Activated CD4-positive, alpha-beta memory T cell treated with anti-CD3 and anti-CD28 coated beads, Interleukin-2, amount 10 ng/mL, durations not matched to agents 7 days and 5 days (primary cell): ENCODE measurements at places on chromosomes 4 and X. TPM values are rescaled to one million over a fixed set of nuclear protein-coding genes. Genes with fewer than 3 reads are reported as not detected.
A peak's percentile ranks its signal among the peaks of the same experiment; 100 is the strongest.

DNA sequence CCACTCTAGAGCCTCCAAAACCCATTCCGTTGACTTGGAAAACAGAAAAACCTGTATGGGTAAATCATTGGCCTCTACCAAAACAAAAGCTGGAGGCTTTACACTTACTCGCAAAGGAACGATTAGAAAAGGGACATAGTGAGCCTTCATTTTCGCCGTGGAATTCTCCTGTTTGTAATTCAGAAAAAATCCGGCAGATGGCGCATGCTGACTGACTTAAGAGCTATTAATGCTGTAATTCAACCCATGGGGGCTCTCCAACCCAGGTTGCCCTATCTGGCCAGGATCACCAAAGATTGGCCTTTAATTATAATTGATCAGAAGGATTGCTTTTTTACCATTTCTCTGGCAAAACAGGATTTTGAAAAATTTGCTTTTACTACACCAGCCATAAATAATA is 60.8 kb downstream of the ZNF732 start:
- DNase-seq: peak; percentile 50

- no peak for DNase-seq
These were observed 48.6 kb downstream of the DCLK2 start for GRCh38 chr4:150126864-150127203.

GRCh38 chr4:73341454-73341853 is 62.6 kb upstream of the ALB start:
- DNase-seq: no peak

GRCh38 chrX:130263016-130263415 is 5.7 kb downstream of the ZNF280C start:
- no peak for DNase-seq

- DNase-seq: peak; percentile 18
These were observed 104.1 kb downstream of the PHOX2B start for GRCh38 chr4:41644288-41644914.

DNA sequence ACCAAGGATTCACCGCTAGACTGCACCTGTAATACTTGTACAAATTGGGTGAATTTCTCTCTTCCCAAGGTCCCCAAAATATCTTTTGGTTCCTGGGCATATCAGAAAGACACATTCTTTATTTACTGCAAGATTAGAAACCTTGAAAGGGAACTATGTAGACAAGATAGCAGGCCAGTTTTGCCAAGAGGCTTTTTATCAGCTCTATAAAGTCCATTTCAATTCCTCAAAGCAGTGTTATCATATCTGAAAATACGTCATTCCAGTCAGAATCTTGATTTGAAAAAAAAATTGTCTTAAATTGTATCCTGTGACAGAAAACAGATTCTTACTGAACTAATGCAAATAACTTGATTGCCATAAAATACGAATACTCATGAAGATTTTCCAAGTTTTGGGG is 37.0 kb upstream of the NSG1 start:
- DNase-seq: no peak

DNA sequence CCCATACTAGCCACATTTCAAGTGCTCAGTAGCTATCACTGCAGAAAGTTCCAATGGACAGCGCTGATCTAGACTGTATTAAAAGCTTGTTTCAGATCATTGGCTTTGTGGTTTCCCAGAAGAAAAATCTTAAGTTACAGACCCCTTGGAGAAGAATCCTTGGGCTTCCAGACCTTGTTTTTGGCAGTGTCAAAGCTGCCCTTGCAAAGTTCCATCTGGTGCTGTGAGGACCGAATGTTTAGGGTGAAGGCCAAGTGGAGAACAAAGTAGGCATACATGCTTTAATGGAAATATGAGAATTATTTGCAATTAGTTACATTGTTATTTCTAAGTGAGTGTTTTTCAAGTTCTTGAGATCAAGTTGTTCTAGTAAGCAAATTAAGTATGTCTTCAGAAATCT is 144.7 kb downstream of the FRMPD4 start:
- no peak for DNase-seq

DNA sequence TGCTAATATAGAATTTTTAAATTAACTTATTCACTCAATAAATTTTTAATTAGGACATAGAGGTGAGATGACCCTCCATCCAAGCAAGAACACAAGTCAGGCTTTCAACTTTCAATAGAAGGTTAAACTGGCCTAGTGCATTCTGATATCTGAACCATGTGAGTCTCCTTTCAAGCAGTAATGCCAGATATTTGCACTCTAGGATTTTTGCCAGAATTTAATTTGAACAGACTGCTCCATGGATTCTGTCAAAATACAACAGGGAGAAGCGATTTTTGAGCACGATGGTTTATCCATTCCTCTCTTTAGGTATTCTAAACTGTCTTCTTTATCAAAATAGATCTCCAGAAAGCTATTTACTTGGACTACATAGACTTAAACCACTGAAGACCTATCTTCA is 72.0 kb upstream of the DCLK2 start:
- DNase-seq: no peak

DNA sequence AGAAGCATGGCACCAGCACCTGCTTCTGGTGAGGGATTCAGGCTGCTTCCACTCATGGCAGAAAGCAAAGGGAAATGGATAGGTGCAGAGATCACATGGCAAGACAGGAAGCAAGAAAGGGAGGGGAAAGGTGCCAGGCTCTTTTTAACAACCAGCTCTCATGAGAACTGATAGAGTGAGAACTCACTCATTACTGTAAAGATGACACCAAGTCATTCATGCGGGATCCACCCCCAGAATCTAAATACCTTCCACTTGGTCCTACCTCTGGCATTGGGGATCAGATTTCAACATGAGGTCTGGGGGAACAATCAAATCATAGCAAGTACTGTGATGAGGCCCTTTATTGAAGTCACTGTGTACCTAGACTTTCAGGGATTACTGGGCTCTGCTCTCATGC is 72.0 kb upstream of the PRDM5 start:
- DNase-seq: no peak

DNA sequence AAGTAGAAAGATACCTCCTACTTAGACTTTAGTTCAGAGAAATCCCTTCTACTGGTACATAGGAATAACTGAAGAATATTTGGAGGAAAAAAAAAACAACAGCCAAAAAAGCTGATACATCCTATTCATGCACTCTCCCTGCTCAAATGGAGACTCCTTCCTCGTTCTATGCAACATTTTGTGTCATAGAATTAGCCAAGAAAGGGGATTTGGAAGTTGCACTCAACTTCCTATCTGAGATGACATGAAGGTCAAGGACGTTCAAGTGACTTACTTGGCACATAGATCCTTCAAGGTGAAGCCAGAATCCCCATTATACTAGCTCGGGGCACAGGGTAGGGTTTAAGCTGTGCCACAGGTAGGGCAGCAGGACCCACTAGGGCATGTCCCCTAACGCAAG is 56.2 kb upstream of the S100G start:
- DNase-seq: no peak

DNA sequence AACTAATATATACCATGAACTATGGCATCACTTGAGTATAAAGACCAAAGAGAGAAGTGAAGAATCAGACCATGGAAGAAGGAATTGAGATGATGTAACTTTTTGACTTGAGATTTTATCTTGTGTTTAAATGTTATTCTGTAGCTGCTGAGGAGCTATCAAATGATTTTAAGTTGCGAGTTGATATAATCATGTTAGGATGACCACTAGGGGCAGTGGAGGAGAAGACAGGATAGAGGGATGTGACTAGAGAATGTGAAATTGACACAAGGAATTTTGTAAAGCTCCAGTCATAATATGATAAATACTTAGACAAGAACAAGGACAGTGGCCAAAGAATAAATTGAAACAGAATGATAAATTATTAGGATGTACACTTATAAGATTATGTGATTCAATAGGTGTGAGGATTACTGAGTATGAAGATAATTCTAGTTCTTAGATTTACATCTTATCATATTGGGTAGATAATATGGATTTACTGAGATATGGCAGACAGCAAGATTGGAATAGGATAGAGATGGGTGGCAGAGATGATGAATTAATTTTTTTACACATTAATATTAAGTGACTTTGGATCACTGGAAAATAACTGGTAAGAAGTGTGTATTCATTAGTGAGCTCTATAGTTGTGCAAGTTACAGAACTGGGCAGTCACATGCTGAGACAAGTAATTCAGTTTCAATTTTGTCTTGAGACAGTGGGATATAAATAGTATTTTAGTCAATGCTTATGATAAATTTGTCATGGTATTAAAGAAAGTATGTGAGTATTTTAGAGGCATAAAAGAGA is 816.0 kb upstream of the PCDH10 start:
- DNase-seq: no peak

DNA sequence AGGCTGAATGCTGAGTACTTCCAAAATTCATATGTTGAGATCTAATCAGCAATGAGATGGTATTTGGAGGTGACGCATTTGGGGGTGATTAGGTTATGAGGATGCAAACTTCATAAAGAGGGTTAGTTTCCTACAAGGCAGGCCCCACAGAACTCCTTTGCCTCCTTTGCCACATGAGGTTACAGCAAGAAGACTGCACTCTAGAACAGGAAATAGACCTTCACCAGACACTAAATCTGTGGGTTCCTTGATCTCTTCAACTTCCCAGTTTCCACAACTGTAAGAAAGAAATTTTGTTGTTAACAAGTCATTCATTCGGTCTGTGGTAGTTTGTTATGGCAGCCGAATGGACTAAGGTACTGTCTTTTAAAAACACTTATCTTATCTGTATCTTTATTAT is 681.9 kb upstream of the HS3ST1 start:
- DNase-seq: no peak

GRCh38 chr4:170400361-170400760 is 310.6 kb upstream of the AADAT start:
- no peak for DNase-seq

GRCh38 chr4:8120501-8120900 is 38.1 kb downstream of the ABLIM2 start:
- no peak for DNase-seq

- no peak for DNase-seq
These were observed 73.6 kb downstream of the GABRB1 start for GRCh38 chr4:47104986-47105385.

- no peak for DNase-seq
These were observed 16.4 kb upstream of the HSFX1 start for GRCh38 chrX:149757206-149758067.

- DNase-seq: no peak
These were observed 356.0 kb upstream of the TEX13C start for GRCh38 chrX:124963717-124964116.

DNA sequence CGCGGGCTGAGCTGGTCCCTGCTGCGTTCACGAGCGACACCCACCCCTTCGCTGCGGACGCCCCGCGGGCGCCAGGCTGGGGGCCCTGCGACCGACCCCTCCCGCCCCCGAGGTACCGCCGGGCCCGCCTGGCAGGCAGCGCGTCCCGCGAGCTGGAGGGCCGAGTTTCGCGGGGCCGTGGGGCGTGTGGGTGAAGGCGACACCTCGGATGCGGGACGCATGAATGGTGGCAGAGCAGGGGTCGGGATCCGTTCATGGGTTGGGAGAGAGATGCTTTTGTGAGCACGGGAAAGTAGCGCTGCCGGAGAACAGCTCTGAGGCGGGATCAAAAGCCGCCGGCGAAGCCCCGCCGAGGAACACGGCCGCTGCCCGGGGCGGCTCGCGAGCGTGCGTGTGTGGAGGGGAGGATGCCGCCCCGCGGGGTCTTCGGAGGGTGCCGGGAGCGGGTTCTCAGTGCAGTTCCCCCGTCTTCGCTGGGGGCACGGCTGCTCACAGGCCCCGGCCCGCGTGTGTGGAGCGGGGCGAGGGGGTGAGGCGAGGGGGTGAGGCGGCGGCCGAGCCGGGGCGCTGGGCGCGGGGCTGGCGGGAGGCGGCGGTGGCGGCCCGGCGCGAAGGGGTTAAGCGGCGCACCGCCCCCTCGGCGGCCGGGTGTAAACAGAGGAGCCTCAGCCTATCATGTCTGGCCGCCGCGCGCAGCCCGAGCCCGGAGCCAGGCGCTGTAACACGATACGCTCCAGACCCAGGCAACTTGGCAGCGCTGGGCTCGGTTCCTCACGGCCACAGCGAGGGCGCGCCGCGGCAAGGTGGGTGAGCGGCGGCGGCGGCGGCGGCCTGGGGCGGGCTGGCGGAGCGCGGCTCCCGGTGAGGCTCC is 205.3 kb downstream of the TENM3 start:
- DNase-seq: peak; percentile 24

GRCh38 chr4:149062997-149063396 is 620.8 kb upstream of the NR3C2 start:
- no peak for DNase-seq

GRCh38 chr4:143625632-143626031 is 74.8 kb downstream of the FREM3 start:
- no peak for DNase-seq

GRCh38 chr4:16969696-16970135 is 71.3 kb upstream of the LDB2 start:
- DNase-seq: no peak

DNA sequence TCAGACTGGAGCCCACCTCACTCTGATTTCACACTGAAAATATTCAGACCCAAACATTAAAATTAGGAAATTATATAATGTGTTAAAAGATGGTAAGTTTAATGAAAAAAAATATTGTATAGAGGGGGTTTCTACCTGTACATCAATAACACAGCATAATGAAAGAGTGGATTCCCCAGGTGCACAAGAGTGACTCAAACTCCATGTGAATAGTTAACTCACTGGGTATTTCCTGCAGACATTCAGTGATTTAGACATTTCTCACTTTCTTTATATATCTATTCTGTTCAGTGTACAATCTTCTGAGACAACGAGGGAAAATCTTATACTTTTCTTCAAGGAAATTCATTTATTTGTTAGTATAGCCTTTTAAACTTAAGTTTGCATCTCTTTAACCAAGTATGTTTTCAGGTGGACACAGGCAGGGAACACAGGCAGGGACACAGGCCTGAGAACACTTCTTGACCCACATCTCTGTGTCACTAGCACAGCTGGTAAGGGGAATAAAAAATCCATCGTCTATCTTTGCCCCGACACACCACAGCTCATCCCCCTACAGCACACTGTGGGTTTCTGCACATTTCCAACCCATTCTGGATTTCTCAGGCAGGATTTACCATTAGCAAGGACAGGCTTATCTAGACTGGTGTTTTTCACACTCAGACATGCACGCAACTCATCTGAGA is 525.5 kb upstream of the BOD1L1 start:
- no peak for DNase-seq

The NKX6-1 gene
- total RNA-seq: not detected

The SSX4 gene
- not detected for total RNA-seq

The TRAM1L1 gene
- total RNA-seq: not detected

The SPANXA2 gene
- not detected for total RNA-seq

The FAM47A gene
- total RNA-seq: not detected

The HSPA4L gene
- total RNA-seq: 0.30 TPM

The ADH7 gene
- not detected for total RNA-seq

The CT83 gene
- not detected for total RNA-seq

The F8A2 gene
- not detected for total RNA-seq

The C1QTNF7 gene
- not detected for total RNA-seq

The CCSER1 gene
- total RNA-seq: 0.73 TPM

The S100G gene
- total RNA-seq: not detected

The MAB21L2 gene
- not detected for total RNA-seq

The TMPRSS11B gene
- total RNA-seq: not detected

The SLC16A2 gene
- total RNA-seq: not detected
